CD4-positive, alpha-beta memory T cell (primary cell): ENCODE measurements at places on chromosomes 5 and 9.

GRCh38 chr5:135842737-135843136, 8.3 kb downstream of the SLC25A48 start:
- no peaks in the 10 kb centered on the region for H3K27me3 ChIP-seq
- no peak for DNase-seq
- no peaks in the 10 kb centered on the region for H3K36me3 ChIP-seq
- no peak overlapping the region for H3K27ac ChIP-seq

DNA sequence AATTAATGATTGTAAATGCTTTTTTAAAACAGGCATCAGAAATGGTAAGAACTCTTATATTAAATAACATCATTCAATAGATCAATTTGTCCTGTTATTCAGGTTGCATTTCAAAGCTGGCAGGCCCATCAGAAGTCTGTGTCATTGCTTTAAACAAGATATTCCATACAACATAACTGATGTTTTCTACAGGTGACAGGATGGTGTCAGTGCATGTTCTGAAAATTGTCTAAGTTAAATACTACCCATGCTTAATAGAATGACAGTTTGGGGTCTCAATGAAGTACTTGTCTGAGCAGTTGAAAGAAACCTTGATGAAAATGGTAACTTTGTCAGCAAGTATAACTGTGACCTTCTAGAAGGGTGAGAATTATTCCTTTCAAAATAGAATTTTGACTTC, 263.2 kb downstream of the ISL1 start:
- H3K27me3 ChIP-seq, result no peaks in the 10 kb centered on the region
- no peak overlapping the region for H3K27ac ChIP-seq
- no peaks in the 10 kb centered on the region for H3K4me1 ChIP-seq
- no peak for DNase-seq
- no peak overlapping the region for H3K4me3 ChIP-seq

DNA sequence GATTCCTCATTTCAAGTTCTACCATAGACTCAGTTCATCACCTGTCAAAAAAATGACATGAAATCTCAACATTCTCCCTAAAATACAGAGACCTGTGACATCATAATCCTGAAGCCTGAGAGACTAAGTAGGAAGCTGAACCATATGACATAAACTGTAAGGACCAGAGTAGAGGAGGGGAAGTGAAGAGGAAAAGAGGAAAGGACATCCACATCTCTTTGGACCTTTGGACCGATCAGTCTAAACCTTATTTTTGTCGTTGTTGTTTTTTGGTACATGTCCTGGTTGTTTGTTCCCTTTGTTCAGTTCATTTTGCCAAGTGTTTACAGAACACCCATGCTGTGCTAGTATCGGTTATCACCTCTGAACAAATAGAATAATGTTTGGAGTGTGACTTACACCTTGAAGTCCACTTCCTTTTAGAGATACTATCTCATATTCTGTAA, 41.9 kb downstream of the LURAP1L start:
- DNase-seq, result no peak
- H3K4me3 ChIP-seq, result no peak overlapping the region
- H3K36me3 ChIP-seq, result no peaks in the 10 kb centered on the region

DNA sequence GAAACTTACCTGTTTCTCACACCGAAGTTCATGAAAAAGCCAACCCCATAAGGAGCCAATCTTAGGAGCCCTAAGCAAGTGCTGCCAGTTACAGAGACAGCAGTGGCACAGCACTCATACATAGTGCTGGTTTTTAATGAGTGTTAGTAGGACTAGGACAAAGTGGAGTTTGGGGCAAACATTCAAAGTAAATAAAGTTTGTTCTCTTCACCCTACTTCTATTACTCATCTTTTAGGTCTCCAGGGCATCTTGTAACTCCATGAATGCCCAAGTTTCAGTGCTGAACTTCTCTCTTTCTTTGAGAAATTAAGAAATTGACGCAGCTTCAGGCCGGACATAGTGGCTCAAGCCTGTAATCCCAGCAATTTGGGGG, 584.7 kb downstream of the EBF1 start:
- no peaks in the 10 kb centered on the region for H3K27me3 ChIP-seq
- H3K36me3 ChIP-seq, result no peaks in the 10 kb centered on the region
- no peaks in the 10 kb centered on the region for H3K4me1 ChIP-seq
- no peak for DNase-seq
- H3K4me3 ChIP-seq, result no peak overlapping the region

DNA sequence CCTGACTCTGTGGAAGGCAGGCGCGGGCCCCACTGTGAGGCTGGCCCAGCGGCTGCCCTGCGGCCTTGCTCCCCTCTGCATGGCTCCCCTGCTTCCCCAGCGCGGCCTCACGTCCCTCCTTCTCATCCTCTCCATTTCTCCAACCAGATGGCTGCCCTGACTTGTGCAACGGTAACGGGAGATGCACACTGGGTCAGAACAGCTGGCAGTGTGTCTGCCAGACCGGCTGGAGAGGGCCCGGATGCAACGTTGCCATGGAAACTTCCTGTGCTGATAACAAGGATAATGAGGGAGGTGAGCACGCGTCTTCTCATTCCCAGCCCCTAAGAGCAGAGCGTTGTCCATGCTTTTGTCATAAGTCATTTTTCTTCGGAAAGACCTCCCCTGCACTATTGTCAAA, 129.0 kb upstream of the WWC1 start:
- no peak overlapping the region for H3K27ac ChIP-seq
- DNase-seq, result no peak
- peaks cover 8% of the 10 kb centered on the region for H3K4me1 ChIP-seq
- no peaks in the 10 kb centered on the region for H3K27me3 ChIP-seq
- H3K36me3 ChIP-seq, result no peaks in the 10 kb centered on the region

- H3K27me3 ChIP-seq, result no peaks in the 10 kb centered on the region
- no peaks in the 10 kb centered on the region for H3K4me1 ChIP-seq
- no peak overlapping the region for H3K27ac ChIP-seq
- no peaks in the 10 kb centered on the region for H3K36me3 ChIP-seq
These were observed 106.3 kb upstream of the SLC27A6 start for GRCh38 chr5:128858995-128859394.

DNA sequence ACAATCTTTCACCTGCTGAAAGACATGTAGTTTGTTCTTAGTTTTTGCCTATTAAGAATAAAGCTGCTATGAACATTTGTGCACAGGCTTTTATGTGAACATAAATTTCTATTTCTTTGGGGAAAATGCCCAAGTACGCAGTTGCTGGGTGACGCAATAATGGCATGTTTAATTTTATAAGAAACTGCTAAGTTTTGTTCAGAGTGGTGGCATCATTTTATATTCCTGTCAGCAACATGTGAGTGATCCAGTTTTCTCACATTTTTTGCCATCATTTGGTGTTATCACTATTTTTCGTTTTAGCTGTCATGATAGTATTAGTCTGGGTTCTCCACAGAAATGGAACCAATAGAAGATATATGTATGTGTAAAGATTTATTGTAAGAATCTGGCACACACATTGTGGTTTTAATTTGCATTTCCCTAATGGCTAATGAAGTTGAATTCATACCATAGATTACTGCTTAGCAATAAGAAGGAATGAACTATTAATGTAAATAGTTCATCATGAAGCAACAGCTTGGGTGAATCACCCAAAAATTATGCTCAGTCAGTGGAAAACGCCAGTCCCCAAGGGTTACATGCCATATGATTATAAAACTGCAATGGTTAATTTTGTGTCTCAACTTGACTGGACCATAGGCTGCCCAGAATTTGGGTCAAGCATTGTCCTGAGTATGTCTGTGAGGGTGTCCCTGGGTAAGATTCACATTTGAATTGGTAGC, 358.6 kb downstream of the MSX2 start:
- H3K27me3 ChIP-seq, result no peaks in the 10 kb centered on the region
- H3K4me3 ChIP-seq, result no peak overlapping the region
- no peaks in the 10 kb centered on the region for H3K36me3 ChIP-seq
- H3K4me1 ChIP-seq, result no peaks in the 10 kb centered on the region
- H3K27ac ChIP-seq, result no peak overlapping the region

GRCh38 chr5:141848744-141849414, 29.3 kb downstream of the PCDH1 start:
- no peaks in the 10 kb centered on the region for H3K27me3 ChIP-seq
- peaks cover 9% of the 10 kb centered on the region for H3K4me1 ChIP-seq
- H3K36me3 ChIP-seq, result no peaks in the 10 kb centered on the region
- peak overlapping the region; percentile 88 for H3K4me3 ChIP-seq
- H3K27ac ChIP-seq, result peak overlapping the region; percentile 66
- no peak for DNase-seq

DNA sequence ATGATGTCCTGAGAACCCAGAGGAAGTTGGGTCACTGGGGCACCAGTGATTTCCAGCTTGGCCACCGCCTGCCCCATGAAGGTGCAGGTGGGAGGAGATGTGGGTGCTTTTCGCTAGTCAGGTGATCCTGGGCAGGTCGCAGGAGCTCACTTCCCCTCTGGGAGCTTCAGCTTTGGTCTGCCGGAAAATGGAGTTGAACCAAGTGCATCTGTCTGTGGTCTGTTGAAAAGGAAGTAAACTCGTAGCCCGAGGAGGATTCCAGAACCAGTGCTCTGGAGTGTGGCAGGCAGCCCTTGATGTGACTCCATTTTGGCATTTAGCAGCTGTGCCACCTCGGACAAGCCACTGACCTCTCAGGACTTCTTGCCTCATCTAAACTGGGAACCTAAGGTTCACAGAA, 81.8 kb upstream of the HRH2 start:
- H3K27ac ChIP-seq, result no peak overlapping the region
- H3K36me3 ChIP-seq, result no peaks in the 10 kb centered on the region
- no peaks in the 10 kb centered on the region for H3K27me3 ChIP-seq
- no peak for DNase-seq
- H3K4me3 ChIP-seq, result no peak overlapping the region
- no peaks in the 10 kb centered on the region for H3K4me1 ChIP-seq

DNA sequence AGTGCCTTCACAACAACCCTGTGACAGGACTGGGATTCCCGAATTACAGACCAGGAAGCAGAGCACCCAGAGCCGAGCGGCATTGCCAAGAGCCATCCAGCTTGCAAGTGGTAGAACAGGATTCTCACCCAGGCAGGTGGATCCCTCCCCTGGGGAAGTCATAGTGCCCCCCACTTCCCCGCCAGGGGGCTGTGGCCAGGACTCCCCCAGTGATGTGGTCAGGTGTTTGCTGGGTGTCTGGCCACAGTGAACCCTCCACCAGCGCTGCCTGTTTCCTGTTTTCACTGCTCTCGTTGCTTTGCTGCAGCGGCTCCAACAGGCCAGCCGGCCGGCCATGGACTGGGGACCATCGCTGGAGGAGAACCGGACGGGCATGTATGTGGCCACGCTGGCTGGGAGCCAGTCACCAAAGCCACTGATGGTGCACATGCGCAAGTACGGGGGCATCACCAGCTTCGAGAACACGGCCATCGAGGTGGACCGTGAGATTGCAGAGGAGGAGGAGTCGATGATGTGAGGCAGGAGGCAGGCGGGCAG, 19.3 kb downstream of the SLC6A7 start:
- no peaks in the 10 kb centered on the region for H3K36me3 ChIP-seq
- peak; percentile 11 for DNase-seq
- no peaks in the 10 kb centered on the region for H3K27me3 ChIP-seq
- no peak overlapping the region for H3K27ac ChIP-seq
- H3K4me3 ChIP-seq, result no peak overlapping the region
- peaks cover 9% of the 10 kb centered on the region for H3K4me1 ChIP-seq

- H3K27me3 ChIP-seq, result no peaks in the 10 kb centered on the region
- no peak overlapping the region for H3K4me3 ChIP-seq
- no peak overlapping the region for H3K27ac ChIP-seq
- H3K4me1 ChIP-seq, result no peaks in the 10 kb centered on the region
- no peaks in the 10 kb centered on the region for H3K36me3 ChIP-seq
These were observed 16.8 kb upstream of the PRLR start for GRCh38 chr5:35246900-35247647.

- no peaks in the 10 kb centered on the region for H3K4me1 ChIP-seq
- H3K27ac ChIP-seq, result no peak overlapping the region
- no peak for DNase-seq
- H3K36me3 ChIP-seq, result peaks cover 4% of the 10 kb centered on the region
- H3K27me3 ChIP-seq, result no peaks in the 10 kb centered on the region
These were observed 111.9 kb upstream of the TNFAIP8 start for GRCh38 chr5:119243888-119244287.

GRCh38 chr5:62477801-62478200, 65.2 kb downstream of the IPO11 start:
- no peaks in the 10 kb centered on the region for H3K36me3 ChIP-seq
- H3K27ac ChIP-seq, result no peak overlapping the region
- H3K4me3 ChIP-seq, result no peak overlapping the region
- no peak for DNase-seq

- H3K27ac ChIP-seq, result no peak overlapping the region
- no peaks in the 10 kb centered on the region for H3K27me3 ChIP-seq
- no peaks in the 10 kb centered on the region for H3K36me3 ChIP-seq
- no peak overlapping the region for H3K4me3 ChIP-seq
These were observed 130.4 kb upstream of the BASP1 start for GRCh38 chr5:17087035-17087434.

- peaks cover 4% of the 10 kb centered on the region for H3K36me3 ChIP-seq
- no peaks in the 10 kb centered on the region for H3K4me1 ChIP-seq
- no peak for DNase-seq
- no peak overlapping the region for H3K27ac ChIP-seq
These were observed 13.3 kb downstream of the CDC26 start for GRCh38 chr9:113261917-113262671.

DNA sequence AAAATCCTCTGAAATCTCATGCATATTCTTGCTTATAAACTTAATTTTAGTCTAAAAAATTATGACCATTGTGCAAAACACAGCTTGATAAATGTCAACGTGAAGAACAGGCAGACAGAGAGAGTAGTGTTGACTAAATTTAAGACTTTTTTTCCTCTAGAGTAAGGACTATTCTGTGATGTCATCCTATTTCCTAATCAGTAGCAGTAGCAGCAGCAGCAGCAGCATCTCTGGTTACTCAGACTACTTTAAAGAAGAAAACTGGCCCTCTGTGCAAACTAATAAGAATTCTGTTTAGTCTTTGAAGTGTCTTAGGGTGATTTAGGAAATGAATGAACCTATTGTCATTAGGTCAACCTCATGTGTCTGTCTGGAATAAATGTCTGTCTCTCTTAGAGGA, 403.0 kb downstream of the HINT1 start:
- no peak overlapping the region for H3K4me3 ChIP-seq
- no peaks in the 10 kb centered on the region for H3K27me3 ChIP-seq
- DNase-seq, result no peak
- no peaks in the 10 kb centered on the region for H3K36me3 ChIP-seq
- H3K4me1 ChIP-seq, result no peaks in the 10 kb centered on the region
- H3K27ac ChIP-seq, result no peak overlapping the region

DNA sequence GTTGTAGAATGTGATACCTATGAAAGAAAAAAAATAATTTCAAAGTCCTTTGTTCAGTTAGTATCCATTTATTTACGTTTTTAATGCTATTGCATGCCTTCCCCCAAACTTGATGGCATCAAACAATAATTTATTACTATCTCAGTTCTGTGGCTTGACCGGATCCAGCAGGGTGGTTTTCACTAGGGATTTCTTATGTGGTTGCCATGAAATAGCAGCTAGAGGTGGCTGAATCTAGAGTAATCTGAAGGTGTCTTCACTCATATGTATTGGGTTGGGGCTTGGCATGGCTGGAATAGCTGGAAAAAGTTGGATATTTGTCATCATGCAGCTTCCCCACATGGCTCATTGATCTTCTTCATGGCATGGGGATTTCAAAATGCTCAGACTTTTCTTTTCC, 619.3 kb upstream of the ZNF608 start:
- no peaks in the 10 kb centered on the region for H3K4me1 ChIP-seq
- no peaks in the 10 kb centered on the region for H3K36me3 ChIP-seq
- H3K4me3 ChIP-seq, result no peak overlapping the region
- H3K27me3 ChIP-seq, result no peaks in the 10 kb centered on the region
- H3K27ac ChIP-seq, result no peak overlapping the region
